ENCODE measurements at places on chromosomes 11 and 22. TPM values are rescaled to one million over a fixed set of nuclear protein-coding genes. Genes with fewer than 3 reads are reported as not detected.

SLC22A6 gene
- not detected for total RNA-seq

BTG4 gene
- total RNA-seq, result not detected

FXYD6 gene
- 16.8 TPM for total RNA-seq

NXPE1 gene
- total RNA-seq, result not detected

BTBD18 gene
- total RNA-seq, result not detected

GAL3ST1 gene
- 13.8 TPM for total RNA-seq

MADD gene
- 22.8 TPM for total RNA-seq

- no peak for DNase-seq
Observed at GRCh38 chr11:100094121-100094865, 592.8 kb upstream of the ARHGAP42 start.

- DNase-seq, result peak; percentile 27
Observed at GRCh38 chr11:102007567-102008437, 39.4 kb upstream of the CFAP300 start.

DNA sequence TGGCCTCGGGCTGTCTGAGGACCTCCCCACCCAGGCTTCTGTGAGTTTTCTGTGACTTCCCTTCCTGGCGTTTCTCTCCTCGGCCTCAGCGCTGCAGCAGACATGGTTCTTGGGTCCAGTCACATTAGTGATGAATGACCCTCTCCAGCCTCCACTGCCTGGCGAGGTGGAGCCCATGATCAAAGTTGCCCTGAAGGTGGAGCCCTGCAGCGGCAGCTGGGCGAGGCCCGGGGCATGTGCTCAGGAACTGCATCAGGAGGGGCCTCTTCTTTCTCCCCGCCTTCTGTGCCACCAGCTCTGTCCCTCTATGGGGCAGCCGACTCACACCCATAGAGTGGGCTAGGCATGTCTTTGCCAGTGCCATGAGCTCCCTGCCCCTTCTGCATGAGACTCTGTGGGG lies 1079.7 kb downstream of the TBC1D22A start:
- DNase-seq, result no peak

- peak; percentile 37 for DNase-seq
Observed at GRCh38 chr11:77065878-77066228, 918 bp upstream of the CAPN5 start.

- DNase-seq, result no peak
Observed at GRCh38 chr11:61297746-61298145, 2.6 kb upstream of the VWCE start.

GRCh38 chr11:123590296-123590912 lies 64.0 kb downstream of the SCN3B start:
- peak; percentile 41 for DNase-seq

DNA sequence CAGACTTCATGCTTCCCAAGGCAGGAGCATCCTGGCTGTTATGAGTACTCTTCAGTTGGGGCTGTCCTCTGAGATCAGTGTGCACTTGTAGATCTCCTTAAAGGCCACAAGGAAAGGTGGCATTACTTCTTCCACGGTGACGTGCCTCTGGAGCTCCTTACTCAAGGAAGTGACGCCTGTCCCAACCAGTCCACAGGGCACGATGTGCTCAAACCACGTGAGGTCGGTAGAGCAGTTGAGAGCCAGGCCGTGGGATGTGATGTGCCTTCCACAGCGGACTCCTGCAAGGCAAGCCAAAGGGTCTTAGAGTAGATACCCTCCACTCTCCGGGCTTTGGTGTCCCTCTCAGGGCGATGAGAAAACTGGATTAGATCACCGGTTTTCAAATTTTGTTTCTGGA lies 1.4 kb downstream of the LIPT2 start:
- DNase-seq, result no peak

DNA sequence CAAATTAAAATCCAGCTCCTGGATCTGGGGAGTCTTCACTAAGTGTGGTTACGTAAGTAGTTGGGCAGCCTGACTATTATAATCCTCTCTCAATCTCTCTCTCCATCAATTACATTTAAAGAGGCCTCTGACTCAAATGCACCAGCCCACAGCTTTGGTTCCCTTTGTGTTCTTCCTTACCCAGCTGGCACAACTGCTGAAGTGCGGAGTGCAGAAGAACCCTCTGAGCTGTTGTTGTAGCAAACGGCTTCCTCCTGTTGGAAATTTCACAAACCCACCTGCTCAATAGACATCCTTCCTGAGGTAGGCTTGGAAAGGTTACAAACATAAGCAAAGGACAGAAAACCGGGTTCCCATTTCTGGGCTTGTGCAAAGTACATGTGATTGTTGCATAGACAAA lies 17.0 kb upstream of the SORL1 start:
- DNase-seq, result no peak

- DNase-seq, result no peak
Observed at GRCh38 chr22:30887453-30887852, 81.1 kb downstream of the MORC2 start.

DNA sequence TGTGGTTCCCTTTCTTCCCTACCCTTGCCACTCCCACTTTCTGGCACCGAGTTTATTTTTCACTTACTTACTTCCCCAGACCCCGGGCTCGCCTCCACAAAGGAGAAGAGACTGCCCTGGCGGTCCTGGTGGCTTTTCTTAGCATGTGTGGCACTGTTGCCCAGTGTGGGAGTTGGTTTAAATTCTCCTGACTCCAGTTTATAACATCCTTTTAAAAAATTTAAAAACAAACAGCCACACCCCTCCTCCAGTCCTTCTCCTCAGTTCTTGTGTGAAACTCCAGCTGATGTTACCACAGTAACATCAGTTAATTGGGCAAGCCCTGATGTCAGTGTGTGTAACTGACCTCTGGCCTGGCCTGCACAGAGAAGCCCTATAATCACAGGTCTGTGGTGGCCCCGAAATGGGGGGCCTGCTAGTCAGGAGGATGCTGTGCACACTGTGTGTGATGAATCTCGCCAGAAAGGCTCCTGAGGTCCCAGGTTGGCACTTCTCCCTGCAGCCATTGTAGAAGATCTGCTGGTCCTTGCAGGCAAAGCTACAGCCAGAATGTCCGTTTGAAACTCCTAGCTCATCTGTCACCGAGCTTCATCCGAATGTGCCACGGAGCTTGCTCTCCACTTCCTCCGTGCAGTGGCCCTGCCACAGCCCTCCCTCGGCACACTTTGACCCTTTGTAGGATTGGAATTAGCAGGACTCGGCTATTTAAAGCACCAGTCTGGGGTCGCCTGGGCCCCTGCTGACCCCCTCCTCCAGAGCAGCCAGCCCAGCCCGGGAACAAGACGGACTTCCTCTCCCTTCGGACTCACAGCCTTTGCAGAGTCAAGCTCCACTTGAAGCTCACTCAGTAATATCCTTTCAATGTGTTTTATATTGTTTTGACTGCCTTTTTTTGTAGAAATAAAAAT lies 7.6 kb downstream of the YDJC start:
- DNase-seq, result no peak

DNA sequence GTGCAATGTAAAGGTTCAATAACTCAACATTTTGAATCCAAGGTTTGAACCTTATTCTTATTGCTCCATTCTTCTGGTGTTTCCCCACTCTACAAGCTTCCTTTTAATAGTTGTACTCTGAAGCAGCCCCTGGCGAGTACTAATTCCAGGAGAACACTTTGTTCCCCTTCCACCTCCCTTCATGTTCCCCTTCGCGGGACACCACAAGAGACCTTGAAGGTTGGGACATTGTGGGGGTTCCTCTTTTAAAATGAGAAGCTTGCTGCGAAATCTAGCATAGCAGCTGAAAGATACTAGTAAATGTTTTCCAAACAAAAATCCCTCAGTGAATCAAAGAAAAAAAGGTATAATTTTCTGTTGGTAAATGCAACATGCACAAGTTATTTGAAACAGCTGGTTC lies 626.3 kb upstream of the LRRC4C start:
- DNase-seq, result peak; percentile 9

GRCh38 chr11:103673773-103674172 lies 362.7 kb upstream of the DDI1 start:
- DNase-seq, result no peak

- no peak for DNase-seq
Observed at GRCh38 chr22:50536226-50536625, 6.4 kb upstream of the TYMP start.

GRCh38 chr11:88266157-88266556 lies 71.4 kb downstream of the CTSC start:
- no peak for DNase-seq

DNA sequence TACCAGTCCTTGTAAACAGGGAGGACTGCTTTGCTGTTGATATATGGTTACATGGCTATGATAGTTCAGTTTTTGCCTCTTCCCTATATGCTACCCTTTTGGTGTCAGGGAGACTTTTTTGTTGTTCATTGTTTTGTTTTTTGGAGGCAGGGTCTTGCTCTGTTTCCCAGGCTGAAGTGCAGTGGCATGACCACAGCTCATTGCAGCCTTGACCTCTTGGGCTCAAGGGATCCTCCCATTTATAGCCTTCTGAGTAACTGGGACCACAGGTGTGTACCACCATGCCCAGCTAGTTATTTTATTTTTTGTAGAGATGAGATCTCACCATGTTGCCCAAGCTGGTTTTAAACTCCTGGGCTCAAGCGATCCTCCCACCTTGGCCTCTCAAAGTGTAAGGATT lies 38.6 kb upstream of the SPTBN2 start:
- no peak for DNase-seq

GRCh38 chr22:26546282-26546681 lies 34.0 kb upstream of the TFIP11 start:
- DNase-seq, result no peak

DNA sequence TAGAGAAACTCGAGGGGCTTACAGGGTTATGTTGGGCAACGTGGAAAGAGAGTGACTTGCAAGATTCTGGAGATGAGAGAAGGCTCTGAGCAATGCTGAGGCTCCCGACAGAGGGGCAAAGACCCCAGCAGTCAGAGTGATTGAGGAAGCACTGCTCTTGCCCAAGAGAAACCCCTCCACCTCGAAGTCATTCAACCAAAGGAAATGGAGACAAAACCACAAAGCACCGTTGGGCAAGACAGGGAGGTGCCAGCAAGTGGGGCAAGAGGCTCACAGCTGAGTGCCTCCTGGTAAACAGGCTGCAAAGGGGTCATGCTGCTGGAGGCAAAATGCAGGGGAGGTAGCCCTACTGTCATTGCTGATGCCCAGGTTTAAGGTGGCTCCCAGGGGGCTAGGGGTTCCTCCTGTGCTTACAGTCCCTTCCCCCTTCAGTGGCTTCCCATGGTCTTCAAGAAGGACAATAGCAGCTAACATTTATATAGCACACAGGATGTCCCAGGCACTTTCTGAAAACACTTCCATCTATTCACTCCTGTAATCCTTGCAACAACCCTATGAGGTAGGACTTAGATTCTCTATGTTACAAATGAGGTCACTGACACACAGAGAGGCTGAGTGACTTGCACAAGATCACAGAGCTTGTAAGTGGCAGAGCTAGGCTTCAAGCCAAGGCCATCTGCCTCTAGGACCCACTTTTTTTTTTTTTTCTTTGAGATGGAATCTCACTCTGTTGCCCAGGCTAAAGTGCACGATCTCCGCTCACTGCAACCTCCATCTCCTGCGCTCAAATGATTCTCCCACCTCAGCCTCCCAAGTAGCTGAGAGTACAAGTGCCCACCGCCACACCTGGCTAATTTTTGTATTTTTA lies 18.1 kb upstream of the MYH9 start:
- no peak for DNase-seq

- no peak for DNase-seq
Observed at GRCh38 chr11:120034881-120035630, 102.9 kb downstream of the TRIM29 start.

GRCh38 chr22:50001388-50002231 lies 11.0 kb downstream of the IL17REL start:
- DNase-seq, result no peak

DNA sequence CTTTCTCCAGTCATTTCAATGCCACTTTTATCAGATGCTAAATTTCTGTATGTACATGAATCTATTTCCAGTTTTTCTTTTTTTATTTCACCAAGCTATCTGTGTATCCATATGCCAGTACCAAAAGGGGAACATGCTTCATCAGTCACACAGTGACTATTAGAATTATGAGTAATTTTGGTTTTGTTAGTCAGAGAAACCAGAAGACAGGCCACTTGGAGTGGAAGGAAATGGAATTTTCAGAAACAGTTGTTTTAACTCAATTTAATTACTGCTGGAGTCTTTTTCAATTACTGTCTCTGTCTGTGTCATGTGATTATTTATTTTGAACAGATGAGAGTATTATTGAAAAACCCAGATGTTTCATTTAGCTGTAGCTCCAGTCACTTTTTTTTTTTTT lies 84.6 kb upstream of the ANO3 start:
- no peak for DNase-seq

- no peak for DNase-seq
Observed at GRCh38 chr22:37258753-37259401, 14.8 kb upstream of the RAC2 start.

DNA sequence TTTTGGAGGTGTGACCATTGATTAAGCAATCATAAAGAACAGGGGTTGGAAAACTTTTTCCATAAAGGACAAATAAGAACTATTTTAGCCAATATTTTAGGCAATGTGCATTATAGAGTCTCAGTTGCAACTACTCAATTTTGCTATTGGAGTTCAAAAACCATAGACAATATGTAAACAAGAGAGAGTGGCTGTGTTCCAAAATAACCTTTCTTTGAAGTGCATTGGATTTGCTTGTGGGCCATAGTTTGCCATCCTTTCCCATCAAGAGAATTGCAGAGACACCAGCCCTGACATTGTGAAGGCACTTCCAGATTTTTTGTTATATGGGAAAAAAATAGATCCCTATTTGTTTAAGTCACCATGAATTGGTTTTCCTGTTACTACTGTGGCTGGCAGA lies 63.3 kb upstream of the LARGE1 start:
- no peak for DNase-seq

DNA sequence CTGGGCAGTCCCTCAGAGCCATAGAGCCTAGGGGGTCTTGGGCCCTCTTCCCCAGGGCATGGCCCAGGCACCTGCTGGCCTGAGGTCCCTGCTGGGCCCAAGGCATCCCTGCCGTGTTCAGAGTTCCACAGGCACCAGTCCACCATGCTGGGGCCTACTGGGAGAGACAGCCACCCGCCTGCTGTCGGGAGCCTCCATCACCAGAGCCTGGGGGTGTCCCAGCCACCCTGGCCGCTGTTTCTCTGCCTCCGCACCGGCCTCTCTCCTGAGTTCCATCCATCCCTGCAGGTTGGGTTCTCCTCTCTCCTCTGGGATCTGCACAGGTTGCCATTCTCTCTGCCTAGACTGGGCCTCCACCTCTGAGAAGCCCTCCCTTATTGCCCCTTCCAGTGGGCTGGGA lies 68.6 kb downstream of the KCNQ1 start:
- no peak for DNase-seq

DNA sequence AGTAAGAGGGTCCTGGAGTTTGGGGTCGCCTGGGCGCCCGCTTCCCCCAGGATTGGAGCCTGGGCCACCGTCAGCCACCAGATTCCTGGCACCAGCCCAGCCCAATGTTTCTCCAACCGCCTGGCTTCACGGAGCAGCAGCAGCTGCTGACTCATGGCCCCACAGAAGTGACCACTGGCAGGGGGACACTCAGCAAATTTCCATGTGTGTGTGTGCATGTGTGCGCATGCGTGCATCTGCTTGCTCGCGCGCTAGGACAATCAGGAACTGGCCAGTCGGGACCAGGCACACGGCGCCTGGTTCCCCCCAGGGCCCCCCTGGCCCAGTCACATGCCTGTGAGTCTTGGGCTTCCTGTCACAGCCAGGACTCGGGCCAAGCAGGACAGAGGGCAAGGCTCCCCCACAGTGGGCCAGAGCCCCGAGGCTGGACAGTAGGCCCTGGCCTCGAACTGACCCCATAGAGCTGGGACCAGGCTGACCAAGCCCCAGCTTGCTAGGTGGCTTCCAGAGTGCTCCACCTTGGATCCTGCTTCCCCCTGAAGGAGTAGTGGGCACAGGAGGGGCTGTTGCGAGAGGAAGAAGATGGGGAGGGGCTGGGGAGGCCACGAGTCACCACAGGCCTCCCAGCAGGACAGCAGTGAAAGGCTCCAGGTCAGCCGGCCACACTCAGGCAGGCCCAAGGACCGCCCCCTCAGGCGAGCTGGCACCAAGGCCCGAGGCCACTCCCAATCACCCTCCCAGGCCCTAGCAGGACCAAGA lies 3.2 kb downstream of the CTSD start:
- peak; percentile 63 for DNase-seq

All from body of pancreas (tissue), 4 donors.